ENCODE measurements at places on chromosomes 7 and 10.

DNA sequence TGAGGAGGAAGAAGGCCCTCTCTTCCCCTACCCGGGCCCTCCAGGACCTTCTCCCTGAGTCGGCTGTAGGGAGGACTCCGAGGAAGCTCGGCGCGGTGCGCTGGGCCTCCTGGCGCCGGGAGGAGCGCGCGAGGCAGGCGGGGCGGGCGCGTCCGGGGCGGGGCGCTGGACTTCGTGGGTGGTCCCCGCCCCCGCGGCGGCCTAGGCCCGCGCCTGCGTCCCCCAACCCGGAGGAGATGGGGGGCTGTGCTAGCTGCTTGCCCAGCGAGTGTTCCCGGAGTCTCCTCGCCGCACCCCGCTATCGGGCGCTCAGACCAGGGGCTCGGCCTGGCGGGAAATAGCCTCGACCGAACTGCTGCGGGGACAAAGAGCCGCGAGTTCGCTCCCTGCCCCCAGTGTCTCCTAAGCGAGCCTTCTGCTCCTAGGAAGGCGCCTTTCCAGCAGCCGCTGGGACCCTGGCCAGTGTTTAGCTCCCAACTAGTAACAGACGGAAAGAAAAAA, 19.2 kb upstream of the SMO start:
- no peak for DNase-seq

- no peak for DNase-seq
Measured at GRCh38 chr7:35024298-35024697, 13.0 kb downstream of the DPY19L1 start.

DNA sequence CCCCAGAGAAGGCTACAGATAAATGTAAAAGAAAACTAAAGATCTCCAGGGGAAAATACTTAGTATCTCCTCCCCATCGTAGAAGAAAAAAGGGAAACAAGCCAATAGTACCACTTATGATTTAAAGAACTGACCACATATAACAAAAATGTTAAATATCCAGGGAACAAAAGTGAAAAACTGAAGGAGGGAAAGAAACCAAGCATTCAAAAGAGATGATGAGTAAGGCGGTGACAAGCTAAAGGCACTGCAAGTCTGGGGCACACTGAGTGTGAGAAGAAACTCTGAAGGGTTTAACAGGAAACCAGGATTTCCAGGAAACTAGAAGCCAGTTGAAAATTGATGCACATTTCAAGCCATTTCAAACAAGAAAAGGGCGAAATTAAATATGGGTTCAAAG, 226.3 kb downstream of the AHR start:
- DNase-seq: no peak

DNA sequence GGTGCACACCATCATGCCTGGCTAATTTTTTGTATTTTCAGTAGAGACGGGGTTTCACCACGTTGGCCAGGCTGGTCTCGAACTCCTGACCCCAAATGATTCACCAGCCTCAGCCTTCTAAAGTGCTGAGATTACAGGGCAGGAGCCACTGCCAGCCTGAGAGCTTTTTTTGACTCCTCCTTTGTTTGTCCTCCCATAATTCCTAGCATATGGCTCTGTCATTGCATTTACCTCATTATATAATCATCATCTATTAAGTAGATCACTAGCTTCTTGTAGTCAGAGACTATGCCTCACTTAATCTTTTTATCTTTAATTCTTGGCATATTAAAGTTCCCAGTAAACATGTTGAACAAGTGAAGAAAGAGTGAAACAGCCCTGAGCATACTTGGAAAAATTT, 82.1 kb downstream of the CPEB3 start:
- DNase-seq: no peak

- peak; percentile 87 for DNase-seq
Measured at GRCh38 chr7:11458736-11459483, 373.1 kb downstream of the THSD7A start.

GRCh38 chr10:112811741-112812551, 138.1 kb upstream of the TCF7L2 start:
- DNase-seq: peak; percentile 4

DNA sequence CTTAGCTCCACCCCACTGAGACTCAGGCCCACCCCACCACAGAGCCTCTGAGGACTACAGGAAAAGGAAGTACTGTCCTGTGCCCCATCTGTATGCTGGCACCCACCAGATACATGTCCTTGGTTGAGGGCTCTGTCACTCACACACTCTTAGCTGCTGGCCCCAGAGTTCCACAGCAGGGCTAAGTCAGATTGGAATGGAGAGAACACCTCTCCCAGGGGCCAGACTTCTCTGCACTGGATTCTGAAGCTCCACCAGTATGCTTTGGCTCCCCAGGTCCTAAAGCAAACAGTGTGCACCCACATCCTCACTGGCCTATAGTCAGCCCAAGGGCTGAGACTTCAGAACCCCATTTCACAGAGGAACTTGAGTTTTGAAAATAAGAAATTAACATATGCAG, 103.2 kb upstream of the PPP2R2D start:
- DNase-seq: no peak

All from SW 1271 (cell line).